HT-29 (cell line): ENCODE measurements at places on chromosomes 7 and 10.
A peak's percentile ranks its signal among the peaks of the same experiment; 100 is the strongest.

GRCh38 chr7:106376026-106376799 is 91.4 kb upstream of the NAMPT start:
- no peak for DNase-seq

DNA sequence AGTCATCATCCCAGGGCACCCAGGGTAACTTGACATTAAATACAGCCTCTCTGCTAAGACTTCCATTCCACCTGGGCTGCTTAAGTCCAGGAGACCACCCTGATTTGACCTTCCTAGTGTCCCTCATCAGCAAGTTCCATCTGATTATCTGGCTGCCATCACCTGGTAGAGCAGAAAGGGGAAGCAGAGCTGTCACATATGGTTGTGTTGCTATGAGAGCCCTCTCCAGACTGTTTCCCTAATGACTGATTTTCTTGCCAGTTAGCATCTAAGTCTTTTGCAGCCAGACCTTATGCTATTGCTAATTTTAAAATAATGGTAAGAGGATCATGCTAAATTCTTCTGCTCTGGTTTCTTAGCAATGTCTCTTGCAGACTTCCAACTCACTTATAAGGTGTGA is 38.7 kb downstream of the KCNH2 start:
- no peak for DNase-seq

DNA sequence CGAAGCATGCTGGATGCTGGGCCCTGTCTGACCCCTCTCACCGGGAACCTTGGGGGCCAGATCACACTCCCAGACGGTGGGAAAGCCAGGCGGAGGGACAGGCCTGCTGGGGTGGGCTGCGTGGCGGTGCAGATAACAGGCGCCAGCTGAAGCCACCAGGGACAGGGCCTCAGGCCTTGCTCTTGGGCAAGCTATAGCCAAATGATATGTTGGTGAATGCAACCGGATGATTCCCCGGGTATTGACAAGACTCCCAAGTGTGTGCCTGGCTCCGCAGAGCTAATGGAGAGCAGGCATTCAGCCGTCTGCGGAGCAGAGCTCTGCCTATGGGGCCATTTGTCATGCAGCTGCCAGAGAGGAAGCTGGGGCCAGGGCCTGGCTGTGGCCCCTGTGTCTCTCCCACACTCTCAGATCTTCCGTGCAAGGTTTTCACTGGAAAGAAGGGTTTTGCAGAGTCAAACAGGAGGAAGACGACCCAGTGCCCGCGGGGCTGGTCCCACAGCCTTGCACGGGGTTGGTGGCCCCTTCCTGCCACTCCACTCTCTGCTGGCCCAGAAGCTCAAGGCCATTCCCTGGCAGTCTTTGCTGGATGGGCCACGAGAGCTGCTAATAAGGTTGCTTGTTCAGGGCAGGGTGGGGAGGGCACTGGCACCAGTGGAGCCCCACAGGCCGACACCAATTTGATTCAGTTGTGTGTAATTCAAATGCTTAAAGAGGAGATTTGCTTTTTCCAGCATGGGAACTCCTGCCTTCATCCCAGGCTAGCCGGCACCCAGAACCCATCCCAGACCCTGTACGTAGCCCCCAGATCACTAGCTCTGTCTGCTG is 91.8 kb downstream of the PRKAG2 start:
- no peak for DNase-seq

DNA sequence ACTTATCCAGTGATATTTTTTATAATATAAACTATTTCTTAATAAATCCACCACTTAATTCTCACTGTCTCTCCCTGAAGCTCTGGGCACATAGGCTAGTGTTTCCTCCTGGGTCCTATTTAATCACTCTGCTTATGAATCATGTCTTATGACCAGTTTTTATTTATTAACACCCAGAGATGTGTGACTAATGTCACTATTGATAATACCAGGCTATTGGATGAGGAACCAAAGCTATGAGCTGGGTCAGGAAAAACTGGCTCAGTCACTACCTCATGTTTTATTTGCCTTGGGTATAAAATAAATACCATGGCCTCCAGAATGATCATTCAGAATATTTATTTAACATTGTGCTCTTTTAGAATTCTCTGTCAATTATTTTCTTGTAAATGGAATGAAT is 5.2 kb downstream of the SEMA3E start:
- DNase-seq: peak; percentile 84

GRCh38 chr10:132150777-132151176 is 36.0 kb upstream of the DPYSL4 start:
- no peak for DNase-seq

DNA sequence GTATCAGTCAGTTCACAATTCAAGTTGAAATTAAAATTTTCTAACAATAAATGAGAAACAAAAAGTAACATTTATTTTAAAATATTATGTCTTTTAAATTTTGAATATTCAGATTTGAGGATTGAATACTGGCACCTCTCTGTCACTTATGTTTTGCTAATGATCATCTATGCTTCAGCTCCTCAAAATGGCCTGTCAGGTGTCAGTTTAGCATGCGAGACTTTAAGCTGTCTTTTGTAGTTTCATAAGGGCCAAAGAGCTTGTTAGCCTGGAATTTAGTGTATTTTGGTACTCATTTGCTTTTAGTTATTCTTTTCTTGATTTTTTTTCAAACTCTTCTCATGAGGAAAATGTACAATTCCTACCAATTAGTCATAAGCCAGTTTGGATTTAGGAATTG is 102.0 kb upstream of the RPA3 start:
- DNase-seq: no peak

DNA sequence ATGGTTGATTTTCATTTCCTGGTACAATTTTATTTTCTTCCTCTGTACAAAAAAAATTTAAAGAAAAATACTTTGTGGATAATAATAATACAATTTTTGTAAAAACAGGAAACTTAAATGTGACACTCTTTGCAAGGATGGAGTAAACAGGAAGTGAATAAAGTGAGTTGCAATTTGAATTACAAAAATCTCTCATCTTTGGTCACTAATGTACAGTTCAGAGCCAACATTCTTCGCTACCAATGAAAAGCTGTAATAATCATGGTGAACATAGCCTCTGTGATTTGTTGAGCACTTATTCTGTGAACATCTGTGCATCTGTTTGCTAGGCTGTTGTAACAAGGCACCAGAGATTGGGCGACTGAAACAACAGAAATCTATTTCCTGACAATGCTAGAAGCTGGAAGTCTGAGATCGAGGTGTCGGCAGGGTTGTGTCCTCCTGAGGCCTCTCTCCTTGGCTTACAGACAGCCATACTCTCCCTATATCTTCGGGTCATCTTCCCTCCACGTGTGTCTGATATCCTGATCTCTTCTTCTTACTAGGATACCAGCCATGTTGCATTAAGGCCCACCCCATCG is 295.3 kb upstream of the KLF6 start:
- DNase-seq: no peak

- DNase-seq: no peak
These were observed 109.8 kb downstream of the RAB11FIP2 start for GRCh38 chr10:117936976-117937375.

- no peak for DNase-seq
These were observed 19.8 kb upstream of the PURB start for GRCh38 chr7:44905002-44905635.

GRCh38 chr7:50396856-50397255 is 53.3 kb downstream of the FIGNL1 start:
- DNase-seq: no peak

DNA sequence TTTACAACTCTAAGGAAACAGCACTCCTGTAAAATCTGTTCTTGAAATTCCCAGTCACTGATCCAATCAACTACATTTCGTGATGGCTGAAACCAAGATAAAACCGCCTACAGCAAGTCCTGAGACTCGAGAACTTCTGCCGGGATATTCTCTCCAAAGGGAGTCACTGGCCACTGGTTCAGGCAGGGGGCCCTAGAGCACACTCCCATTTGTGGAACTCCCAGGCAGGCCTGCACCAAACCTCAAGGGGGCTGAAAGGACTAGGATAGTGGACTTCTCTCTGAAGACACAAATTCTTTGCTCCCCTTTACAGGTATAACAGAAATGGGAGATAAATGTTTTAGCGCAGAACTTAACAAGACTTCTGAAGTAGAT is 16.3 kb downstream of the CYTH3 start:
- DNase-seq: no peak

GRCh38 chr10:109706026-109706560 is 217.2 kb downstream of the XPNPEP1 start:
- DNase-seq: no peak

GRCh38 chr7:77747178-77747577 is 50.9 kb downstream of the RSBN1L start:
- no peak for DNase-seq

DNA sequence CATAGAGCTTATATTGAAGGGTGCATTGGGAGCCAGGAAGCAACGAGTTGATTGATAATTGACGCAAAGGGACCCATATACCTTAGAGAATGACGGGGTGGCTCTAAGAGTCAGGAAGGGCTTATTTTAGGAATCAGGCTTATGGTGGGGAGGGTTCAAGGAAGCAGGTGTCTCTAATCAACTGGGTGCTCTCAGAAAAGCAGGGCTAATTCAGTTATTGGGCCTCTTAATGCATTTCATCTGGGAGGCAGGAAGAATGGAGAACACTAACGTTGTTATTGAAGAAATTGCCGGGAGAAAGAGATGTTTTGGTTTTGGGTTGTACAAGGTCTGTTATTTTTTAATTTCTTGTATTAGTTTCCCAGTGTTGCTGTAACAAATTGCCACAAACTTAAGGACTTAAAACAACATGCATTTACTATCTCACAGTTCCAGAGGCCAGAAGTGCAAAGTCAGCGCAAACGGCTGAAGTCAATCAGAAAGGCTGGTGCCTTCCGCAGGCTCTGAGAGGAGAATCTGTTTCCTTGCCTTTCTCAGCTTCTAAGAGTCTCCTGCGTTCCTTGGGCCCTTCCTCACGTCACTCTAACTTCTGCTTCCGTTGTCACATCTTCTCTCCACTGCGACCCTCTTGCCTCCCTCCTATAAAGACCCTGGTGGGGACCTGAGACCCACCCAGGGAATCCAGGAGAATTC is 328.4 kb upstream of the C7orf33 start:
- DNase-seq: no peak

GRCh38 chr7:8249121-8249520 is 12.8 kb downstream of the ICA1 start:
- DNase-seq: no peak

DNA sequence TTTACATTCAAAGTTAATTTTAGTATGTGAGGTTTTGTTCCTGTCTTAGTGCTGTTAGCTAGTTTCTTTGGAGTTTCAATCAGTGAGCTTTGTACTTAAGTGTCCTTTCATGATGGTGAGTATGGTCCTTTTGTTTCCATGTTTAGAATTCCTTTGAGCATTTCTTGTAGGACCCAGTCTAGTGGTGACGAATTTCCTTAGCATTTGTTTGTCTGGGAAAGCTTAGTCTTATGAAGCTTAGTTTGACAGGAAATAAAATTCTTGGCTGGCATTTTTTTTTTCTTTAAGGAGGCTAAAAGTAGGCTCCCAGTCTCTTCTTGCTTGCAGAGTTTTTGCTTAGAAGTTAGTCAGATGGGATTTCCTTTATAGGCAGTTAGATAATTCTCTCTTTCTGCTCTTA is 209.2 kb upstream of the SEMA3C start:
- no peak for DNase-seq

DNA sequence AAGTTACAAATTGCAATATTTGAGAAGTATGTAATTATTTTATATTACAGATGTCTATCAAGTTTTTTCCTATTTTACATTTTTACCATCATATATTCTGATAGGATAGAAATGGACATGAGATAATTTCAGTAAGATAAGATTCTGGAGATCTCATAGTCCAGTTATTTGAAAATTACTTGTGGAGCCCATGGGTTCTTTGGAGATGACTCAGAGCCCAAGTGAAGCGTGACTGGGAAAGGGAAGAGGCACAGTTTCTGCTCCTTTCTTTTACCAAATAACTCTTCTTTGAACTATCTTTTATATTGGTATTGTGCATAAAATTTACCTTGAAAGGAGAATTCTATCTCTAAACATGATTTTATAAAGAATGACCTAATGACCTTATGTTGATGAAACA is 2.4 kb downstream of the CD36 start:
- DNase-seq: no peak

GRCh38 chr7:148527717-148528168 is 62.8 kb upstream of the C7orf33 start:
- DNase-seq: peak; percentile 96

DNA sequence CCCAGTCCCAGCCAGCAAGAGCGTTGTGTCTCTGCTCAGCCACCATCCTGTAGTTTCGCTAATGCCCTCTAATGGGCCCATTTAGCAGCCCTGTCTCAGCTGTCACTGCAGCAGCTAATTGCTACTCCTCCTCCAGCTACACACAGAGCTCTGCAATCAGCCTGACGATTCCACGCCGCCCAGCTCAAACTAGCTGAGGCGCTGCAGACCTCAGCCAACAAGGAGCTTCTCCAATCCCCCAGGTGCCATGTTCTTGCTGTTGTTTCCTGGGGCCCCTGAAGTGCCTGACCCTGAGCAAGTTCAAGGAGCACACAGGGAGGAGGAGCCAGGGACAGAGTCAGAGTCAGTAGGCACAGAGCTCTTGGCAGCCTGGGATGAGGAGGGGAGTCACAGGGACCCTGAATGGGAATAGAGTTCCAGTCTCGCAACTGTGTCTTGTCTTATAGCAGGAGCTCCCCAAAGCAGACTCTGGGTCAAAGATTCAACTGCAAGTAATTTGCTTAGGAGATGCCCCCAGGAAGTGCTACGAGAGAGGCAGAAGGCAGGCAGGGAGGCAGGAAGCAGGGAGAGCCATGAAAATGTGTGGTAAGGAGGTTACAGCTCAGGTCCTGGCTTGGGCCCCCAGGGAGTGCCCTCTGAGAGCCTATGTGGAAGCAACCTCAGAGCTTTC is 135.8 kb upstream of the UNC5B start:
- no peak for DNase-seq

GRCh38 chr10:33947544-33947943 is 613.1 kb upstream of the NRP1 start:
- no peak for DNase-seq

DNA sequence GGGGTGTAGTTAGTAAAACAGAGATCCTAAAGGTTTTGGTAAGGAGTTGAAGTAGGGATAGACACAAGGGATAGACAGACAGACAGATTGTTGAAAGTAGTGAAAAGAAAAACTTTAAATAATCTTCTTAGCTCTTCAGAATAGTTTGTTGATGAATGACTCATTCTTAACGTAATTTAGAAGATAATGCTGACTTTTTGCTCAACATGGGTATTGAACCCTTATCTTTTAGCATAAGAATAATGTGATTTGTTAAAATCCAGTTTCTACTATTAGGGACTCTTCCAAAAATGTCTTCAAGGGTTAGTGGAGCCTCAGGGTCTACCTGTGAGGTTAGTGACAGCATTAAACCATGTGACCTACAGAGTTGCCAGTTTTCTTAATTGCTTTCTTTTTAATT is 411.2 kb downstream of the ETV1 start:
- DNase-seq: no peak

GRCh38 chr10:35912615-35913569 is 270.8 kb upstream of the FZD8 start:
- no peak for DNase-seq

DNA sequence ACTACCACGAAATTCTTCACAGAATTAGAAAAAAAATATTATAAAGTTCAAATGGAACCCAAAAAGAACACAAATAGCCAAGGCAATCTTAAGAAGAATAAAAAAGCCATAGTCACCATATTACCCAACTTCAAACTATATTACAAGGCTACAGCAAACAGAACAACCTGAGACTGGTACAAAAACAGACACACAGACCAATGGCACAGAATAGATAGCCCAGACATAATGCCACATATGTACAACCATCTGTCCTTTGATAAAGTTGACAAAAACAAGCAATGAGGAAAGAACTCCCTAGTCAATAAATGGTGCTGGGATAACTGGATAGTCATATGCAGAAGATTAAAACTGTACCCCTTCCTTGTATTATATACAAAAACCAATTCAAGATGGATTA is 808.5 kb upstream of the ZWINT start:
- DNase-seq: no peak
